ENCODE measurements at places on chromosomes 2 and 18. TPM values are rescaled to one million over a fixed set of nuclear protein-coding genes. Genes with fewer than 3 reads are reported as not detected.

The BABAM2 gene
- 50.7 TPM for total RNA-seq

The CREB1 gene
- total RNA-seq, result 97.5 TPM

DNA sequence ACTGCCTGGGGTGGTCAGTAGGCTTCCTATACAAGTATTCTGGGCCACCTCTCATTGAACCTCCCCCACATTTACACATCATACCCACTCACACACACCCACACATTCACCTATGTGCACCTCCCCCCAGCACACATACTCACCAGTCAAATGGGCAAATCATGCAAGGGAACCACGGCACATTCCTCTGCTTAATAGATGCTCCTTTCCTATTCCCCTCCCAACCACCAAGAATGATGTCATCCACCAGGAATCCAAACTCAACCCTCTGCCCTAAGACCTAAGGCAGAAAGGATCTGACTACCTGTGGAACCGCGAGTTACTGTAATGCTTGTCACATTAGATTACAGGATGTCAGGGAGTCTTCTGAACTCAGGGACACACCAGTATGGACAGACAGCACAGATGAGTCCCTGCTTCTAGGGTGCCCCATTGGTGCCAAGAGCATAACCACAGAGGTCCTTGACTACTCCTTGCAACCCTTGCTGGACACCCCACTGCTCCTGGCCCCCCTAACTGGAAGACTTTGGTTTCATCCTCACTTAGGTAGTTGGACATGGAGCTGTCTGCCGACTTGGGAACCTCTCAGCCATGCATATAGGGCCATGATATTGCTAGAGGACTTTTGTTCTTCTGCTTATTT, 21.5 kb upstream of the CAB39 start:
- peak overlapping the region; percentile 43 for H3K27ac ChIP-seq
- DNase-seq, result no peak
- H3K27me3 ChIP-seq, result no peaks in the 10 kb centered on the region

- no peak overlapping the region for H3K27ac ChIP-seq
- no peak for DNase-seq
- H3K27me3 ChIP-seq, result no peaks in the 10 kb centered on the region
- no peak overlapping the region for H3K4me3 ChIP-seq
- H3K4me1 ChIP-seq, result no peaks in the 10 kb centered on the region
- no peaks in the 10 kb centered on the region for H3K36me3 ChIP-seq
These were observed 122.6 kb downstream of the DYSF start for GRCh38 chr2:71575966-71576365.
